Fibroblast of skin of right quadriceps (primary cell): ENCODE measurements at places on chromosomes 11 and 22.

GRCh38 chr11:90795746-90796145 is 572.9 kb upstream of the CHORDC1 start:
- no peak for DNase-seq

GRCh38 chr22:32340411-32340810 is 17.3 kb upstream of the RFPL3 start:
- no peak for DNase-seq

GRCh38 chr11:64598106-64598796 is 7.2 kb downstream of the SLC22A12 start:
- DNase-seq: no peak

DNA sequence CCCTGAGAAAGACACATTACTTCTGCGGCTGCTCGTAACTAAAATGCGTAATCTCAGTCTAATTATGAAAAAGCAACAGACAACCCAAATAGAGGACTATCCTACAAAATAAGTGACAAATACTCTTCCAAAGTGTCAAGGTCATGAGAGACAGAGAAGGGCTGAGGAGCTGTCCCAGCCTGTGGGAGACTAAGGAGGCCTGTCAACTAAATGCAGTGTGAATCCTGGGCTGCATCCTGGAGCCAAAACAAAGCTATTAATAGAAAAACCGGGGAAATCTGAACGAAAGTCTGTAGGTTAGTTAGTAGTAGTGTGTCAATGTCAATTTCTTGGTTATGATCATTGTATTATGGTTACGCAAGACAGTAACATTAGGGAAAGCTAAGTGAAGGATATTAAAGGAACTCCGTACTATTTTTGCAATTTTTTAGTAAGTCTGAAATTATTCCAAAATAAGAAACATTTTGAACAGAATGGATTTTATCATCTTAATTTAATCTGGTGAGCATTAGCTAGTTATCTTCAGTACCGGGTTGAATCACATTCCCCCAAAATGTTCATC is 39.8 kb upstream of the SLC35C1 start:
- DNase-seq: no peak

DNA sequence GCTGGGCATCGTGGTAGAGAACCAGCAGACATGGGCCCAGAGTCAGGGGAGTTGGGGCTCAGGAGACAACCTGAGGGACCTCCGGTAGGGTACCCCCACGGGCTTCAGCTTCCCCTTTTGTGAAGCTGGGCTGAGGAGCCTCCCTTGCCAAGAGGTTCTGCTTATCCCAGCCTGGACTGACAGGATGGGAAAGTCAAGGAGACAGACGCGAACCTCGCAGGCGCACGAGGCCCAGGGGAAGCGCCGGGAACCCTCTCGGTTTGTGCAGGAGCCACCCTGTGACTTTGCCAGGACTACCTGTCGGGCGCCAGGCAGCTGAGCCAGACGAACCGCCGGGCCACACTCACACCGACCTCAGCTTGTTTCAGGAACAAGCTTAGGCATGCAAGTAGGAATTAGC is 566.1 kb downstream of the BRD1 start:
- DNase-seq: no peak

DNA sequence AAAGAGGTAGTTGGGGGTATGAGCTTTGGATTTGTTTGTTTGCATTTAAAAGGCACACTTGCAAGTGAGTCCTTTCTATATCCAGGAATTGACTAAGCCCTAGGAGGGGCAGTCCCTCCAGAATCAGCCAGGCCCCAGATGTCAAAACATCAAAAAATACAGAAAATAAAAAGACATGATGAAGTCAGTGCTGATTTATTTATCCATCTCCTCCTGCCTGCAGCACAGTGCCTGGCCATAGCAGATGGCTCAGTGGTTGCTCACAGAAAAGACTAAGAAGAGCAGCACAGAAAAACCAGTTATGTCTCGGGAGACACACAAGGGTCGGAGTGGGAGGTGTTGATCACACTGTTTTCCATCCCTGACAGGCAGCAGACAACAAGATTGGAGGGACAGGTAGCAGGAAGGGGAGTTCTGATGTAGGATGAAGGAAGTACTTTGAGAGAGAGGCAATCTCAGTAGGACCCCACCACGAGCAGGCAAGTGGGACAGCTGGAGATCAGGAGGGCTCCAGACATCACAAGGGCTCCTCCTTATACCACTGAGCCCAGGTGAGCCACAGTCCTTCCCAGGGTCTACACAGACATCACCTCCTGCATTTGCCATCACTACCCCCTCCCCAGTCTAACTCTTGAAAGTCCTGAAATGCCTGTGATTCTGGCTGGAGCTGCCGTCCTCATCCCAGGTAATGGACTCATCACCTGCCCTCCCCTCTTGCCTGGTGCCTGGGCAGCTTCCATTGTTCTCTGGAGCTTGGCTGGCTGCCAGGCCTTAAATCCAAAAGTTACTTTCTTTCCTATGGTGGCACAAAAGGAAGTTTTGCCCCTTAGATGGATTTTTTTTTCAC is 32.3 kb downstream of the TMPRSS5 start:
- no peak for DNase-seq

DNA sequence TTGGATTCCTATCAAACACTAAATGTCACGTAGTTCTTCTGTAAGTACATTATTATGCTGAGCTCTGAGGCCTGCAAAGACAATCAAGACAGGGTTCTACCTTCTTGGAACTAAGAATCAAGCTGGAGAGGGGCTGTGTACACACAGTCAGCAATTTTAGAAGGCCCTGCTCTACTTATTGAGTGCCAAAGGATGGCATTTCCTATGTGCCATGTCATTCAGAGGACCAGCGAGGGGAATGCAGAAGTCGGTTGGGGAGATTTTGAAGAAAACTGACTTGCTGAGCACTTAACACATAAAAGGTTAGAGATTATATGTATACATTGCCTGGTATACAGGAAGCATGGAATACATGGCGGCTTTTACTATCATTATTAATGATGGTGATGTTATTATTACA is 5.3 kb downstream of the SLC37A2 start:
- DNase-seq: no peak

GRCh38 chr11:16883174-16883573 is 131.0 kb downstream of the PLEKHA7 start:
- DNase-seq: no peak

DNA sequence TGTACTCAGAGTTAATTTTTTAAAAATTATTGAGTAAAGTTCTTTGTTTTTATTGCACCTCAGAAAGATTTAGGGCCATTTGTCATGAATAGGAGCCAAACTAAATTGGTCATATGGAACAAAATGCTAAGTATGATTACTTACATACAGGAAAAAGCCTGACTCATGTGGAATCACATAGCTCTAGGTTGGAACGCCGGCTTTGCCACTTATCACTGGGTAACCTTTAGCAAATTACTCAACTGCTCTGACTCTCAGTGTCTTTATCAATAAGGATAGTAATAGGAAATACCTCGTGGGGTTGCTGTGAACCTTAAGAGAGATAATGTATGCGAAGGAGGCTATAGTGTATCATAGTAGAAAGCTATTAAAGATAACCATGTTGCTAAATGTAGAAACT is 638.5 kb downstream of the NELL1 start:
- DNase-seq: no peak

- DNase-seq: no peak
Observed at GRCh38 chr22:32585737-32586136, 111.1 kb downstream of the FBXO7 start.

DNA sequence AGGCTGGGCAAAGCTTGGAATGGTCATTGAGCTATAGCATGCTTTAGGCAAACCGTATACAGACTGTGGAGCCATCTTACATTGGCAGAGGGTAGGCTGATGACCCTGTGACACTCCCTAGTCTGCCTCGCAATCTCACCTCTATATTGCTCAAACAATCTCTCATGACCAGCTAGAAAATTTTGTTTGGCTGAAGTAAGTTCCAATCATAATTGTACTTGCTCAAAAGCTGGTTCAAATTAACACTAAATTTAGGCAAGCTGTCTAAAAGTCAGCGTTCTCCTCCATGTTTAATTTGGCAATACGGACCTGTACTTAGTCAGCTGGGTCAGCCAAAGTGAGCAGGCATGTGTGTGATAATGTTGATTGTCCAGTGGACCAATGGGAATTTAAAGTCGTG is 133.0 kb downstream of the SWAP70 start:
- DNase-seq: peak; percentile 42

DNA sequence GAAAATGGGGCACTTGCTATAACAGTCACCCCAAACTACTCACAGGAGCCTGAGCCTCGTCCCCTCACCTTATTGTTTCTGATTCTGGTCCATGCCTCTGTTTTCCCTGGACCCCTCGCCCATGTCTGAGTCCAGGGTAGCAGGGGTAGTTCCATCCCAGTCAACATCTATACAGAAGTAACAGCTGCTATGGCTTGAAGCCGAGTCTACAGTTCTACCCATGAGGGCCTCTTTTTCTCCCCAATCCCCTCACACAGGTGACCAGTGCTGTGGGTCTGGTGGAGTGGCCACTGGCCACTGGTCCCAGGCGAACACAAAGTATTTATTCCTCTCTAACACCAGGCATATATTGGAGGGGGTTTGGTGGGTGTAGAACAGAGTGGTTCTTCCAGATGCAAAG is 116.4 kb downstream of the ZNF280B start:
- no peak for DNase-seq

DNA sequence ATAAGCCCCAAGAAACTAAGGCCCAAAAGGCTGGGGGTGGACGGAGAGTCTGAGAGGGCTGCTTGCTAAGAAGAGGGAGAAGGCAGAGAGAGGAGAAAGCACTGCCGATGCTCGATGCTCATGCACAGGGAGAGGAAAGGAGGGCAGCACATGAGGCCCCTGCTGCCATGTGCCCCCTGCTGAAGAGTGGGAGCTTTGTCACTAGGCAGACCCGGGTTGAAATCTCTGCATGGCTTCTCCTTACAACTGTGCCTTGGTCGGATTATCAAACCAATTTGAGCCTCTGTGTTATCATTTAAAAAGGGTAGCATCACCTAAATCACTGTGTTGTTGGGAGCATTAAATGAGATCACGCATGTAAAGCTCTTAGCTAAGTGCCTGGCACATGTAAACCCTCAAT is 330.5 kb downstream of the NXPE2 start:
- no peak for DNase-seq

DNA sequence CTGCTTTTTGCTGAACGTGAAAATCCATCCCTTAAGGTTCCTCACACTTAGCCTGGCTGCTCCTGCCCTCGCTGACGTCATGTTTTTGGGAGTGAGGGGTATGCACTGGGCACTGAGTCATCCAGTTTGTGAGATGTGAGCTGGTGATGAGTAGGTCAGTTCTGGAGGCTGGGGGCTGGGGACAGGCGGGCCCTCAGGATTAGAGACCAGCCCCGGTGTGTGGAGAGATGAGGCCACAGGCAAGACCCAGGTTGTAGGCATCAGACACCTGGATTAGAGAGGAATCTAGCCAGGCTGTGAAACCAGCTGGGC is 9.2 kb downstream of the KCNC1 start:
- peak; percentile 74 for DNase-seq

GRCh38 chr22:46428602-46429324 is 93.2 kb downstream of the TRMU start:
- no peak for DNase-seq

DNA sequence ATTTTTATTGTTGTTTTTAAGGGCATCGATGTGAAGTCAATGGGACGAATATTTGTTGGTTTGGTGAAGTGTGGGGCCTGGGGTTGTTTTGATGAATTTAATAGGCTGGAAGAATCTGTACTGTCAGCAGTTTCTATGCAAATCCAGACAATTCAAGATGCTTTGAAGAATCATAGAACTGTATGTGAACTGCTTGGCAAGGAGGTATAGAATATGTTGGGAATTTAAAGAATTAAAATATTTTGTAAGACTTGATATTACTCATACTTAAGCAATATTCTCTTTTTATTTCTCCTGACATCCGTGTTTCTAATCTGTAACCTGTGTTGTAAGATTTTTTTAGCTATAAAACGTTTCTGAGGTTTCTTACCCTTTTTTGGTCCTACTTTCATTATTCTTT is 61.6 kb downstream of the DYNC2H1 start:
- peak; percentile 70 for DNase-seq

DNA sequence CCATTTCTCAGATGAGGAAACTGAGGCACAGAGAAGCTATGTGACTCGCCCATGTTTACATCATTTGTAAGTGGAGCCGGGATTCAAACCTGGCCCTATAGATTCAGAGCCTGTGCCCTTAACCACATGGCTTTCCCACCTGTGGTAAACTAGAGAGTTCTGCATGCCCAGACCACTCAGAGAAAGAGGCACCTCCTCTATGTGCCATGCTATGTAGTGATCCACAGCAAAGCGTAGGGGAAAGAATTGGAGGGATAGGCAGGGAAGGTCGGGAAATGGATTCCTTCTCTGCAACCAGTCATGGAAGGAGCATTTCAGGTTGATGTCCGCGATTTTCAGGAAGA is 15.4 kb upstream of the POU2AF2 start:
- no peak for DNase-seq

DNA sequence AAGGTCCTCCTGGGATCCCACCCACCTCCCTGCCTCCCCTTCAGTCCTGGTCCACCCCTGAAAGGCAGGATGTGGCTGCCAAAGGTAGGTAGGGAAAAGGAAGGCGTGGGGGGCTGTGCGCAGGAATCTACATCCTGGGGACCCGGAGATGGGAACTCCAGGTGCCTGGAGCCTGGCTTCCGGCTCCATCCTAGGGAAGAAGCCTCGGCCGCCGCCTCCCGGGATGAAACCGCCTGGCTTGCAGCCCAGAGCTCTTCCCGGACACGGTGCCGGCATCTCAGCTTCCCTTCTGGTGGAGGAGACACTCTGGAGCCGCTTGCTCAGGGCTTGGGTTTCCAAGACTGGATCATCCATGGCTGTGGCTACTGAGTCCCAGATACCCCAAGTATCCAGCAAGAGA is 33.3 kb upstream of the PDGFB start:
- peak; percentile 73 for DNase-seq
